ENCODE measurements at places on chromosomes 5 and 9.

GRCh38 chr5:13606051-13606450, 338.4 kb downstream of the DNAH5 start:
- DNase-seq = no peak

GRCh38 chr9:122816163-122816867, 12.1 kb downstream of the PDCL start:
- no peak for DNase-seq

- DNase-seq = no peak
Measured at GRCh38 chr9:89593727-89594427, 10.9 kb upstream of the GADD45G start.

- DNase-seq = no peak
Measured at GRCh38 chr9:94889628-94890027, 163.1 kb downstream of the AOPEP start.

- DNase-seq = no peak
Measured at GRCh38 chr9:128275198-128276007, at the start of gene GOLGA2. Gene GOLGA2 (minus strand): TSS chr9:128276007. CDS start chr9:128275976, 31 bp downstream.

DNA sequence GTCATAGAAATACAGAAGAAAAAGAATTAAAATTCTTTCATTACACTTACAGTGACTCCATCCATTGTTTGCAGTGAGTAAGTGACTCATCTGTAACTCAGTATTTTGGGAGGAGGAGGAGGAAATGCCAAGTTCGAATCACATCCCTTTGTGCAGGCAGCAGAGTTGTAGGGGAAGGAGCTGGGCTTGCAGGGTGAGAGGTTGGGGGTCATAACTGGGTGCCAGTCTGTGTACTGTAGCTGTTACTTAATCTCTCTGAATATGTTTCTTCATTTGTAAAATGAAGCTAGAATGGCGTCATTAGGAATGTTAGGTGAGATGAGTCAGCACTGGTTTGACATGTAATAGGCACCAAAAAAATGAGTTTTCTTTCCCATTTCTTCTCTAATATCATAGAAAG, 235.7 kb upstream of the ADAMTSL1 start:
- no peak for DNase-seq

- DNase-seq = no peak
Measured at GRCh38 chr9:69601698-69602097, 70.5 kb downstream of the APBA1 start.

DNA sequence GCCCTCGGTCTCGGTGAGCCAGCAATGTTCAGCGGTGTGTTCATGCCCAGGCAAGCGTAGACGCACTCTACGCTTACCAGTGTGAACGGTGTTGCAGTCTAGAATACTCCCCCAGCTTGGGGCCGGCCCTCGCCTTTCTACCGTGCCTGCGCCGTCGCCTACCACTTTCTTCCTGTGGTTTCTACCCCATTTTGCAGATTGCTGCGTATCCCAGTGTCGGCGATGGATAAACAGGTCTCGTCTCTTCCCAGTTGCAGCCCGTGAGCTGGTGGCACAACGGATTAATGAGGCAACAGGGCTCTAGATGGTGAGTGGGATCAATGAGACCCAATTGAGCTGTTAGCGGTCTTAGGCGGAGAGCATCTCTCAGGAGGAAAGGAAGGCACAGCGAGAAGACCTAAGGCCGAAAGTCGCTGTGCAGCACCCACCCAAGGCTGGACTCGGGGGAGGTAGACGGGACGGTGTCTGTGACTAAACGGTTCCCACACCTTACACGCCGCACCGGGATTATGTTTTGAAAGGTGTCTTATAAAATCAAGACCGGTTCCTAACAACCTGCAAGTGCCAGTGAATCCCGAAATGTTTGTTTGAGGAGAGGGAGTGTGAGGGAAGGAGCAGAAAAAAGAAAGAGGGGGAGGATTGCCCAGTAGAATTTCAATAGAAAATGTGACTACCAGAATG, 5.8 kb downstream of the OTP start:
- no peak for DNase-seq

GRCh38 chr5:36719282-36719681, 112.9 kb downstream of the SLC1A3 start:
- DNase-seq = no peak

DNA sequence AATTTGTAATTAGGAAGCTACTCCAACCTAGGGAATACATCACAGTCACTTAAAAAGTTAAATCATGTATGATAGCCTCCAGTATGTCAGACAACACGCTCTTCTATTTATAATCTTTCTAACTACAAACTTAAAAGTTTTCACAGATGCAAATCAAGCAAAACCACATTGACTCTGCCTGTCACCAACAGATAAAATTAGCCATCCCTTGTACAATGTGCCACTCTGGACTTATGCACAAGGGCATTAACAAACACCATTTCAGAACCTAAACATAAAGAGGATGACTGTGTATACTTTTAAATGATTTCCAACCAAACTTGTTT, 14.7 kb downstream of the ERP44 start:
- DNase-seq = no peak

DNA sequence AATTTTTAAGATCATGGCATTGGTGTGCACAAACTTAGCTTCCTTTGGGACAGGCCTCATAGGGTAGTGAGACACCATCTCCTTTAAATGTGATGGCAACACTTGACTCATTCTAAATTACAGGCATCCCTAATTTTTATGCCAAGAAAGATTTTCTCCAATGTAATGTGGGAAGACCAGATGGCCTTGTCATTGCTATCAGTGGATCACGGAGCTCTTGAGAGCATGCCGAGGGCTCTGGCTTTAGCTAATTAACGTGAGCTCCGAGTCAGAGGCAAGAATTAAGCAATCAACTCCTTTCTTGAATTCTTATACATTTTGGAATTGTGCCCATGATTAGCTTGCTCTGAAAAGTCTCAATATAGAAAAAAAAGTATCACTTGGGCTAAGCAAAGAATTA, 215.8 kb downstream of the LRRC70 start:
- DNase-seq = no peak

DNA sequence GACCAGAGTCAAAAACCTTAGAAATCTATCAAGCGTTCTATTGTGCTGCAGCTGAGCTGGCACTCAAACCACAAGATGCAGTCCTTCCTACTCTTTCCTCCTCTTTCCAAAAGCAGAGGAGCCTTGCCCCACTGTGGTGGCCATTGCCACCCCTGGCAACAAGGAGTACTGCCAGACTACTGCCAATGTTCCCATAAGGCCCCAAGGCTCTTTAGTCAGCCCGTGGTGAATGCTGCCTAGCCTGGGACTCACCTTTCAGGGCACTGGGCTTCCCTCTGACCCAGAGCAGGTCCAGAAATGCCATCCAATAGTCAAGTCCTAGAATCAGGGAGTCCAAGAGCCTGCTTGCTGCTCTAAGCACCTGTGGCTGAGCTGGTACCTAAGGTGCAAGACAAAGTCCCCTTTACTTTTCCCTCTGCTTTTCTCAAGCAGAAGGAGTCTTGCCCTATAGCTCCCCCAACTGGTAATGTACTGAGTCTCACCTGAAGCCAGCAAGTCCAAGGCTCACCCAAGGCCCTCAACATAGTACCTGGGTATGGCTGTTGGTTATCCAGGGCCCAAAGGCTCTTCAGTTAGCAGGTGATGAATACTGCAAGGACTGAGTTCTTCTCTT, 219.4 kb downstream of the ATPSCKMT start:
- DNase-seq = no peak

DNA sequence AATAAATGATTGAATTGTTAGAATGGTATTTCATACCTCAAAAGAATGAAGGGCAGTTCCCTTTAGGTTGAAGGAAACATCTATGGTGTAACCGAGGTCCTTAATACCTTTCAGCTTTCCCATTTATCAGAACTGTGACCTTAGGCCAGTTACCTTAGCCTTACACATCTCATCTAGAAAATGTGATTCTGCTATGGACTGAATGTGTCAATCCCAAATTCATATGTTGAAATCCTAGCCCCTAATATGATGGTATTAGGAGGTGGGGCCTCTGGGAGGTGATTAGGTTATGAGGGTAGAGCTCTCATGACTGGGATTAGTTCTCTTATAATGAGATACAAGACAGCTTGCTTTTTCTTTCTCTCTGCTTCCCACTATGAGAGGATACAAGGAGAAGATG, 441.9 kb downstream of the PLK2 start:
- DNase-seq = no peak

DNA sequence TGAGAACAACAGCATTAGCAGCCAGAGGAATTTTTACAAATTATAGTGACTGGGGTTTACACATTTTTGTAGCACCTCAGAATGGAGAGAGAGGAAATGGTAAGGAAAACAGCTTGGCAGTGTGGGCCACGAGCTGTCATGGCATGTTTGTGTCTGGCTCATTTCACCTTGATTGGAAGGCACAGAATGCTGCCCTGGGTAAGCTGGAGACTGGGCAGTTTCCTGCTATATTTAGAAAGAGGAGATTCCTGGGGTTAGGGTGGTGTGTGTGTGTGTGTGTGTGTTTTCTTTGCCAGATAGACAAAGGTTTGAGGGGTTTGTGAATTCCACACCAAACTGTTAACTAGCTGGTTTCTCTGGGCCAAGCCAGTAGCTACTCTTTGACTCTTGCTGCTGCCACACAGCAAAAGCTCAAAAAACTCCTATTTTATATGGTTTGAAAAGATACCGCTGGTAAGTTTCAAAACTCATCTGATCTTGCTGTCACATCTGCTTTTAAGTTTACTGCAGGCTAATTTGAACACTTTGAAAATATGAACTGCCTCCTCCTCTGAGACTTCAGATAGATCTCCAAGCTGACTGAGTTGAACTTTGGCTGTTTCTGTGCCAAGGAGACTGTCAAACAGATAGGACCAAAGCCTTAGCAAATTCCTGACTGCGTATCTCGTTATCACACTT, 9.1 kb downstream of the ARHGAP26 start:
- DNase-seq = no peak

DNA sequence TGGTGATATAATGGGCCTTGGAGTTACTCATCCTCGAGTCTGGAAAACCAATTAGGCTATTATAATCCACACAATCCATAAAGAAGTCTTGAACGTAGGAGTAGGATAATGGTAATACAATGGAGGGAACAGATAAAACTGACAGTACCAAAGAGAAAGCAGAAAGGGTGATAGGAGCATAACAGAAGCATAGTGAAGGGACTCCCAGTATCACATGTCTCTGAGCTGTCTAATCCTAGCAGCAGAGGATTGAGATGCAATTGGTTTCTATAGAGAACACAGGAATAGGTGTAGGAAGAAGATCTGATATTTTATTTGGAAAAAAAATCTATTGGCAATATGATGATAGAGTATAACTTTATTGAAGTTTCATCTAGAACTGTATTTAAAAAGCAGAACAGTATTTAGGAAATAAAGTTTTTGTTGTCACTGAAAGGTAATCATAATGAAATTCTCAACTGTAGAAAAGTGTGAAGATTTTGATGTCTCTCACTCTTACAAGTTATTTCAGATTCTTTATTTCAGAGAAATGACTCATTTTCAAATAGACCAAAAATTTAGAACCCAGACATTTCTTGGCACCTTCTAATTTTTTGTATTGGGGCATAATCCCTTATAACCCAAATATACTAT, 25.4 kb downstream of the SRFBP1 start:
- no peak for DNase-seq

DNA sequence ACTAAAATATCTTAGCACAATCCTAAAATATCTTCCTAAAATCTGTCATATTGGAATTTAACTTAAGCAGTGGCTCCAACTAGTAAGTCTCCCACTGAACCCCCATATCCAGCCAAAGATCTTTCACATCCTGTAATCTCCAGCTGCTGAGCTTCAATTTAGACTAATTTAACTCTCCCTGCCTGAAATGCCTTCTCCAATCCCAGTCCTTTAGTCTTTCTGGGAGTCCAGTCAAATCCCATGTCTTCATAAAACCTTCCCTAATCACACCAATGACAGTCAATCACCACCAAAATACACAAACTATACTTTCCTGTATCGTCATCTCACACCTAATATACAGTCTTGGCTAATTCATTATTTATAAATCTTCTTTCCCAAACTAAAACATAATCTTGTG, 607 bp upstream of the KLHL3 start:
- DNase-seq = no peak

- DNase-seq = no peak
Measured at GRCh38 chr5:78483809-78484521, 123.5 kb downstream of the SCAMP1 start.

GRCh38 chr9:120936011-120936763, 9.6 kb upstream of the TRAF1 start:
- peak; percentile 95 for DNase-seq

DNA sequence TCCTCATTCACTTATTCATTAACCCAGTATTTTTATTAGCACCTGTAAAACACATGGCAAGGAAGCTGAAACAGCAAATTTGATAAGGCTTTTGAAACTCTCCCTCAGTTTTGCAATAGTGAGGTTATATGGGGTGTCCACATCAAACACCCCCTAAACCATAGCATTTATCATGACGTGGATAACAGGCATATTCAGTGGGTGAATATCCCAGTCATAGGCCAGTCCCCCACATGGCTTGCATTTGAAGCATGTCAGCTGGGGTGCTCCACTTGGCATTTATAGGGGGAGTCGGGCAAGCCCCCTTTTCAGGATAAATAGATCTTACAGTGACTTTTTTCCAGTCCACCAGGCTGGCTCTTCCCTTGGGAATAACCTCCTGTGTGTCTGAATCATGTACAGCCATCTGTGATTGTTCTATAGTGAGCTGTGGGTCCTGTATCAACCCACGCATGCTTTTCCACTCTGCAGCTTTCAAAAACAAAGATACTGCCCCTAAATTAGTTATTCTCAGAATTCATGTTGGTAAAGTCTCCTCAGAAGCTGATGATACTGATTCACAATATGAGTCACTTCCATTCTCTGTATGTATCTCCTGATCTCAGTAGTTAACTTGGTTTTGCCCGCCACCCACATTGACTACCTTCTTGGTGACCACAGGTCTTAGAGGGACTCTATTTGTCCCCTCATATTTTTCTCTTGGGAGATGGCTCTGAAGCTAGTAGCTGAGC, 84.4 kb upstream of the SPIN1 start:
- DNase-seq = no peak

Measured in cardiac septum (tissue), 1 donor.